ENCODE measurements at places on chromosomes 3 and 15.

GRCh38 chr3:183313351-183313750 lies 60.3 kb downstream of the B3GNT5 start:
- DNase-seq = no peak

DNA sequence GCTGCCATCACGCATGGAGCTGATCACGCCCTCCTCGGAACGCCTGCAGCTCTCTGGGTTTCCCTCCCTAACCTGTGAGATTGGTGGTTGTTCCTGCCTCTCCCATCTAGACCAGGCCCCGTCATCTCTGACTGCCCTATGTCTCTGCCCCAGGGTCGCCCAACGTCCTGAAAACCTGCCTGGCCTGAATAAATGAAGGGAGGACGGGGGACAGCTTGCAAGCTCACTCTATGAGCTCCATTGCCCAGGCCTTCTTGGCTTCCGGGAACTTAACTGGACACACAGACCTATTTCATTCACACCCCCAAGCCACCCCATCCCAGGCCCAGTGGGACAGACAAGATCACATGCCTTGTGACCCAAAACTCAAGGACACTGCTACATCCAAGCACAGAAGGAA lies 274.2 kb downstream of the XXYLT1 start:
- DNase-seq = no peak

DNA sequence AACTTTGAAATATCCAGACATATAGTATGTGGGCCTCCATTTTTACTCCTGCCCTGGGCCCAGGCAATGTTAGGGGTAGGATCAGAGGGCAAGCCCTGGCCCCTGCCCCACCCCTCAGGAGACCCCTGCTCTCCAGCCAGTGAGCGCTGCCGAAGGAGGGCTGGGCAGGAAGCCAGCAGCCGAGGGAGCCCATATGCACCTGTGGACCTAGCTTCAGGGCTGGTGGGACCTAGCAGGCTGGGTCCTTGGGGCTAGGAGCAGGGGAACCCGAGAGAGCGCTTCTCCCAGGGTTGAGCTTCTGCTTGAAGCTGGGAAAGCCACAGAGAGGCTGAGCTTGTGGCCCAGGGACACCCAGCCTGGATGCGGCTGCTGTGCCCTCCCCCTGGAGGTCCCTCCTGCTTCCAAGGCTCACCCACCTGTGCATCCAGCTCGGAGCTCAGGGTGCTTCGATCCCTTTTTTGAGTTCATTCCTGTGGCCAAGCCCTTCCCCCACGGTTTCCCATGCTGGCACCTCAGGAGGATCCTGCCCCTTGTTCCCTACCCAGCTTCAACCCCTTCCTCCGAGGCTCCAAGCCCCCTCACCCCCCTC lies 21.0 kb upstream of the CYP11A1 start:
- no peak for DNase-seq

- DNase-seq = no peak
Observed at GRCh38 chr15:49122541-49123062, 32.8 kb downstream of the COPS2 start.

- no peak for DNase-seq
Observed at GRCh38 chr3:154568064-154568463, 138.1 kb upstream of the GPR149 start.
